ENCODE measurements at places on chromosomes 7 and 10. TPM values are rescaled to one million over a fixed set of nuclear protein-coding genes. Genes with fewer than 3 reads are reported as not detected.

Gene GRM8
- total RNA-seq: 0.30 TPM

Gene ZRANB1
- total RNA-seq: 25.7 TPM

GRCh38 chr10:15137036-15137359 lies 31.5 kb downstream of the NMT2 start:
- DNase-seq: no peak

GRCh38 chr7:36535866-36536664 lies 146.4 kb downstream of the ANLN start:
- DNase-seq: no peak

GRCh38 chr7:115357703-115357999 lies 435.8 kb downstream of the MDFIC start:
- no peak for DNase-seq

DNA sequence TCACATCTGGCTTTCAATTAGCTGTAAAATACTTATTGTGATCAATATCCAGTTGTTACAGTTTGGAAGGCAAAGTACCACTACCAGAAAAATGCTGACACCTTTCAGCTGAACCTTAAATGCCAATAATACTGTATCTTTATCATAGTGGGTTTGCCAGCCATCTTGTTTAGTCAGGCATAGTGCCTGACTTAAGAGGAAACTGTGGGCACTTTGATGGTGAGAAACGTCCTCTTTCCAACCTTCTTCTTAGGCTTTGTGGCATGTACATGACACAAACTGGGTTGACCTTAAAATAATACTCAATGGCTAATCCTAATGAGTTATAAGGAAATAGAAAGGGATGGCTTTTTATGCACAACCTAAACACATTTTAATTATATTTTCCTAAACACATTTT lies 52.3 kb upstream of the PRR15 start:
- no peak for DNase-seq

Gene VSTM2A
- total RNA-seq: not detected

- no peak for DNase-seq
These were observed 178.7 kb downstream of the GFRA1 start for GRCh38 chr10:116094356-116094755.

- DNase-seq: no peak
These were observed 674.5 kb upstream of the GALNT17 start for GRCh38 chr7:70457482-70457881.

DNA sequence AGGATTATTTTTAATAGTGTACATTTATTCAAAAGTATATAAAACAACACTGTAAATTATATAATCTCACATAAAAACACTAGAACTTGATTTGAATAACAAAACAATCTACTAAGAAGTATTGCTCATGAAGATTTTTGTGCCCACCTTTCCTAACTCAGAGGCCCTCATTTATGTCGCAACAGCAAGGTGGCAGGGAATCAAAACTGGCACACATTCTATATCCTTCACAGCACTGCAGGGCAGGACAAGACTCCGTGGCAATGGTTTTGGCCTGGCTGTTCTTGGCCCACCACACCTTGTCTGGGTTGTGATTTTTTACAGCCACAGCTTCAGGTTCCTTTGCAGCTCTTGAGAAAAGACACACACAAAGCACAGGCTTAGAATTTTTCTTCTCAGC lies 3.4 kb upstream of the CUZD1 start:
- no peak for DNase-seq

DNA sequence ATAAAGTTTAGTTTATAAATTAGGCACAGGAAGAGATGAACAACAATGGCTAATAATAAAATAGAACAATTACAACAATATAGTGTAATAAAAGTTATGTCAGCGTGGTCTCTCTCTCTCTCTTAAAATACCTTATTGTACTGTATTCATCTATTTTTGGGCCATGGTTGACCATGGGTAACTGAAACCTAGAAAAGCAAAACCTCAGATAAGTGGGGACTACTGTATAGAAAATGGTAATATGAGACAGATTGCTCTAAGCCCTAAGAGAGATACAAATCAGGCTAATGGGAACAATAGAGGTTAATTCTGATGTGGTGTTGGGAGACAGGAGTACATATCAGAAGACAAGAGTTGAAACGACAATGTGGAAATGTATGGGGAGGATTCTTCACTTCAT lies 86.2 kb downstream of the ZNF365 start:
- no peak for DNase-seq

Gene SORBS1
- total RNA-seq: 1,045 TPM

Gene PIP
- not detected for total RNA-seq

DNA sequence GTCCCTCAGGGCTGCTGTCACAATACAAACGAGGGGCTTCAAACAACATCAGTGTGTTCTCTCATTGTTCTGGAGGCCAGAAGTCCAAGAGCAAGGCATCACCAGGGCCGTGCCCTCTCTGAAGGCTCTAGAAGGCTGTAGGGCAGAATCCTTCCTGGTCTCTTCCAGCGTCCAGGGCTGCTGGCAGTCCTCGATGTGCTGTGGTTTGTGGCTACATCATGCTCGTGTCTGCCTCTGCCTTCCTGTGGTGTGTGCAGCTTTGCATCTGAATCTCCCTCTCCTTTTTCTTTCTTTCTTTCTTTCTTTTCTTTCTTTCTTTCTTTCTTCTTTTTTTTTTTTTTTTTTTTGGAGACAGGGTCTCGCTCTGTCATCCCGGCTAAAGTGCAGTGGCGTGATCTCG lies 103.5 kb downstream of the INSYN2A start:
- DNase-seq: no peak

- DNase-seq: no peak
These were observed 293.1 kb upstream of the NRP1 start for GRCh38 chr10:33627611-33628010.

- no peak for DNase-seq
These were observed 213.7 kb downstream of the GLI3 start for GRCh38 chr7:42023262-42023661.

- no peak for DNase-seq
These were observed 756 bp upstream of the SEC24C start for GRCh38 chr10:73743327-73743904.

DNA sequence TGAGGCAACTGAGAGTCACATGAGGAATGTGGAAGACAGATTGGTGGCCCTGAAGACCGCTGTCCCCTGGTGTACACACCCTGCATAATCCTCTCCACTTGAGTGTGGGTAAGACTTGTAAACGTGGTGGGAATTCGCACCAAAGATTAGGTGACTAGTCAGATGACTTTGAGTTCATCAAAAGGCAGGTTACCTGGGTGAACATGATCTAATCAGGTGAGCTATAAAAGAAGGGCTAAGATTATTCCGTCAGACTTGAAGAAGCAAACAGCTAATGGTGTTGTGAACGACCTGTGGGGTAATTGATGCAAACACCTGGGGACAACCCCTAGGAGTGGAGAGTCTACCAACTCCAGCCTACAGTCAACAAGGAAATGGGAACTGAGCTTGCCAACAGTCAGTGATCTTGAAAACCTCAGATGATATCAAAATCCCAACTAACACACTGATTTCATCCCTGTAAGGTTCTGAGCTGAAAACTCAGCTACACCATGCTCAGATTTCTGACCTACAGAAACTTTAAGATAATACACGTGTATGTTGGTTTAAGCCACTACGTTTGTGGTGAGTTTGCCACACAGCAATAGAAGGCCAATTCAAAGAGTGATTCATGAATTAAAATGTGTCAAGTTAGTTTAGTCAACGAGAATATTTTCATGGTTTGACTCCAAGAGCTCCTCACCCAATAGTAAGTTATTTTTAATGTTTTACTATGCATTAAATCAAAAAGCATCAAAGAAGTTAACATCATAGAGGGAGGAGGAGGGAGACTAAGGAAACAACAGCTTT lies 16.7 kb downstream of the PRTFDC1 start:
- DNase-seq: no peak

DNA sequence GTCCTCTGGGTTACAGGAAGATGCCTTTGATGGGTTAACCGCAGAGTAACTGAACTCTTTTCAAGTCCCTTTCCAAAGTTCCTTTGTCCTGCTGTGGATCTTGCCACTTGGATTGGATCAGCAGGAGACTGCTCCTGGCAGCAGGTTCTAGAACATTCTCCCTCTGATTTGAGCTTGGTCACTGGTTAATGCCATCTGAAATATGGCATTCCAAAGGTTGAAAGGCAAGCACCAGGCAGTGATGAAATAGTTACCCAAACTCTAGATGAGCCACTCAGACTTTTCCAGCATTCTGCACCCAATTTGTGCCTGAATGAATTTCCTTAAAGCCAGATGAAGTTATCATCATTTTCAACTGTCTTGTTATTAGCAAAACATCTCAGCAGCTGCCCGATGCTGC lies 343.9 kb downstream of the RNLS start:
- no peak for DNase-seq

Gene ADAM8
- total RNA-seq: 4.3 TPM

Gene ELMO1
- total RNA-seq: 11.4 TPM

- peak; percentile 82 for DNase-seq
These were observed 67.8 kb downstream of the NAMPT start for GRCh38 chr7:106216923-106217542.

- no peak for DNase-seq
These were observed 23.5 kb downstream of the CREB5 start for GRCh38 chr7:28435732-28436378.

GRCh38 chr10:78955206-78955605 lies 113.6 kb upstream of the ZMIZ1 start:
- no peak for DNase-seq

DNA sequence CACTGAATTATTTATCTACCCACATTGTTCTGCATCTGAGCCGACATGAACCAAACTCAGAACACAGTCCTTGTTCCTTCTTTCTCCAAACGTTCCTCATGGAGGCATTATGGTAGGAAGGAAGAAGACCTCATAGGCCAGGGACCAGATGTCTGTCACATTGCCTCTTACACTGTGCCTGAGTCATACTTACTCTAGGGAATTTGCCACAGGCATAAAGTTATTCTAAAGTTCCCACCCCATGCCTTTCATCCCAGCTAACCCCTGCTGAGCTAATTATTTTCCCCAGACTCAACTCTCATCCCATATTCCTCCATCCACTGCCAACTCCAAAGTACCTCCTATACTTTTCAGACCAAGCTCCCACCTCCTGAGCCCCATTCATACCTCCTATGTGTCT lies 21.2 kb downstream of the MAT1A start:
- DNase-seq: no peak

Data from cardiac septum (tissue), 1 donor.